Naive thymus-derived CD8-positive, alpha-beta T cell (primary cell): ENCODE measurements at places on chromosomes 1 and 21. TPM values are rescaled to one million over a fixed set of nuclear protein-coding genes. Genes with fewer than 3 reads are reported as not detected.

GRCh38 chr1:69787151-69787550, 219.4 kb downstream of the LRRC7 start:
- no peaks in the 10 kb centered on the region for H3K27me3 ChIP-seq
- H3K4me1 ChIP-seq, result no peaks in the 10 kb centered on the region
- H3K4me3 ChIP-seq, result no peak overlapping the region
- no peak overlapping the region for H3K27ac ChIP-seq

DNA sequence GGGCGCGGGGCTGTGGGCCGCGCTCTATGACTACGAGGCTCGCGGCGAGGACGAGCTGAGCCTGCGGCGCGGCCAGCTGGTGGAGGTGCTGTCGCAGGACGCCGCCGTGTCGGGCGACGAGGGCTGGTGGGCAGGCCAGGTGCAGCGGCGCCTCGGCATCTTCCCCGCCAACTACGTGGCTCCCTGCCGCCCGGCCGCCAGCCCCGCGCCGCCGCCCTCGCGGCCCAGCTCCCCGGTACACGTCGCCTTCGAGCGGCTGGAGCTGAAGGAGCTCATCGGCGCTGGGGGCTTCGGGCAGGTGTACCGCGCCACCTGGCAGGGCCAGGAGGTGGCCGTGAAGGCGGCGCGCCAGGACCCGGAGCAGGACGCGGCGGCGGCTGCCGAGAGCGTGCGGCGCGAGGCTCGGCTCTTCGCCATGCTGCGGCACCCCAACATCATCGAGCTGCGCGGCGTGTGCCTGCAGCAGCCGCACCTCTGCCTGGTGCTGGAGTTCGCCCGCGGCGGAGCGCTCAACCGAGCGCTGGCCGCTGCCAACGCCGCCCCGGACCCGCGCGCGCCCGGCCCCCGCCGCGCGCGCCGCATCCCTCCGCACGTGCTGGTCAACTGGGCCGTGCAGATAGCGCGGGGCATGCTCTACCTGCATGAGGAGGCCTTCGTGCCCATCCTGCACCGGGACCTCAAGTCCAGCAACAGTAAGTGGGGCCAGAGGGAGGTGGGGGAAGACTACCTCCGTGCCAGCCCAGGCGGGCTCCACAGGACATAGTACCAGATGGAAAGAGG, 808 bp downstream of the MAP3K21 start:
- H3K27ac ChIP-seq, result no peak overlapping the region
- DNase-seq, result peak; percentile 5
- H3K4me1 ChIP-seq, result peaks cover 11% of the 10 kb centered on the region
- peaks cover 11% of the 10 kb centered on the region for H3K27me3 ChIP-seq
- H3K4me3 ChIP-seq, result peak overlapping the region; percentile 81
- H3K36me3 ChIP-seq, result no peaks in the 10 kb centered on the region

GRCh38 chr1:1003618-1004419, 3.9 kb upstream of the HES4 start:
- H3K36me3 ChIP-seq, result peaks cover 4% of the 10 kb centered on the region
- peaks cover 19% of the 10 kb centered on the region for H3K27me3 ChIP-seq
- H3K4me1 ChIP-seq, result peaks cover 12% of the 10 kb centered on the region

DNA sequence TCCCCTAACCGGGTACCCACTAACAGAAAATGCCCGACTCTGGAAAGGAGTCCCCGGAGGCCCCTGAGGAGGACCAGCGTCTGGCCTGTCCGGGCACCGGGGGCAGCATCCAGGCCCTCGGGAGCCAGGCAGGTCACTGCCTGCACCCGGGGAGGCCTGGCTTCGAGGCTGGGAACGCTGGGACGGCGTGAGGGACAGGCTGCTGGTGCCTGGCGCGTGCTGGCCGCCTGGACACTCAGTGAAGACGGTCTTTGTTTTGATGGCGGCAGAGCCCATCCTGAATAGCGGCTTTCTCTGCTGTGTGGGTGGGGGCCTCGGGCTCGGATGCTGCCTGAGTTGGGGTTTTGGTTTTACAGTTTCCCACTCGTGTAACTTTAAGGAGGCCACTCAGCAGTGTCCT, 37.6 kb downstream of the PRKCZ start:
- H3K36me3 ChIP-seq, result peaks cover 12% of the 10 kb centered on the region
- no peaks in the 10 kb centered on the region for H3K27me3 ChIP-seq
- H3K4me1 ChIP-seq, result peaks cover 4% of the 10 kb centered on the region

GRCh38 chr1:40252601-40253000, 4.9 kb downstream of the TMCO2 start:
- no peaks in the 10 kb centered on the region for H3K36me3 ChIP-seq
- H3K4me3 ChIP-seq, result no peak overlapping the region
- no peak overlapping the region for H3K27ac ChIP-seq

DNA sequence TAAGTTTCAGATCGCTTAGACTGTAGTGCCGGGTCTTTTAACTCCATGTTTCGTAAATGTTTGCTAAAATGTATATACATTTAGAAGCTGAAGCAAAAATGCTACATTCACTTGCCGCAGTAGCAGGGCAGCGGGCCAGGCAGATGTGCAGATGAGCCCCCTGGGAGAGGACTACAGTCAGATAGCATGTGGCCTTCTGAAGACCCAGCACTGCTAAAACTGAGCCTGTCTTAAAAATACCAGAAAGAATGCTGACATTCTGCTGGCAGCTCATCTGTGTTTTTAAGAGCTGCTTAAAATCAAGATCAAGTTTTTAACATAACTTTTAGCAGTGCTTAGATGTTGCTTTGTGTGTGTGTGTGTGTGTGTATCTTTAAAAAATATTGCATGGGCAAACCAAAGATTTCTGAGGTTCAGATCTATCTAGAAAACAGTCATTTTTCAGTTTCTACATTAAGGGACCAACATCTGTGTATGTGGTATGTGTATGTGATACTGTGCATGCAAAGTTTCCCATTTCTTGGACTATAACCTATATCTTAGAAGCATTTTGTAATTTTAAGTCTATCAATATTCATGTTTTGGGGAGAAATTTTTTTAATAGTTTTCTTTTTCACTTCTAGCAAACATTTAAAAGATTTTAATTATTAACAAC, 31.7 kb downstream of the CHRM3 start:
- no peaks in the 10 kb centered on the region for H3K36me3 ChIP-seq
- H3K27me3 ChIP-seq, result no peaks in the 10 kb centered on the region
- H3K27ac ChIP-seq, result no peak overlapping the region
- DNase-seq, result no peak
- no peak overlapping the region for H3K4me3 ChIP-seq

SIM2 gene
- total RNA-seq, result not detected

KIF17 gene
- not detected for total RNA-seq
